Tongue (tissue), 3 donors: ENCODE measurements at places on chromosomes 11 and 22.

DNA sequence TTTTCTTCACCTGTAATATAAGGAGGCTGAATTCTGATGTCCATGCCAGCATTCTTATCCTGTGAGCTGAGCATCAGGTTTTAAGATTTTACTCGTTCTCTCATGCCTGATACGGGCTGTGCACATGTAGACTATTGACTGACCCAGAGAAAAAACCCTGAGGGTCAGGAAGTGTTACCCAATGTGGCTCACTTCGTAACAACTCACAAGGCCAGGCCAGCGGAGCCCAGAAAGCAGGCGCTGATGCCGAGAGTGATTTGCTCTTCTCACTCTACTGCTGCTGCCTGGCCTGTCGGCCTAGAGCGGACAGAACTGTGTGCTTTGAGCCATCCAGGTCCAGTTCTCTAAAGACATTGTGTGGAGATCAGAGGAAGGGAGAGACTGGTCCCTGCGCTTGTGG, 10.8 kb downstream of the THYN1 start:
- no peak for DNase-seq

GRCh38 chr11:67452141-67452952, at the start of gene GPR152:
GPR152 (minus strand) TSS chr11:67452729; CDS start chr11:67452724, 5 bp downstream.
- no peak for DNase-seq

DNA sequence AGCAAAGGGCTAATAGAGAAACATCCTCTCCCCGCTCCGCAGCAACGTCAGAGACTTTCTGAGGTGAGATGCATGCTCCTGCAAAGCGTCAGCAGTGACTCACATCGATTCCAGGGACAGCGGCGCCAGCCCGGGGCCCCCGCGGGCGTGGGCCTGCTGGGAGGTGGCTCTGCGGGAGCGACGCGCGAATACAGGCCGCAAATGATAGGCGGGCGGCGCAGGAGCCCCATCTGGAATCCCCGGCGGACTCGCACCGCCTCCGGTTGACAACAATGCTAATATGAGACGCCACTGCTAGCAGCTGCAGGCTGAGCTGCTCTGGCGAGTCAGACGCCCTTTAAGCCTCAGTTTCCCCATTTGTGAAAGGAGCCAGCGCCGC, 557 bp downstream of the RANGAP1 start:
- DNase-seq = peak; percentile 51

DNA sequence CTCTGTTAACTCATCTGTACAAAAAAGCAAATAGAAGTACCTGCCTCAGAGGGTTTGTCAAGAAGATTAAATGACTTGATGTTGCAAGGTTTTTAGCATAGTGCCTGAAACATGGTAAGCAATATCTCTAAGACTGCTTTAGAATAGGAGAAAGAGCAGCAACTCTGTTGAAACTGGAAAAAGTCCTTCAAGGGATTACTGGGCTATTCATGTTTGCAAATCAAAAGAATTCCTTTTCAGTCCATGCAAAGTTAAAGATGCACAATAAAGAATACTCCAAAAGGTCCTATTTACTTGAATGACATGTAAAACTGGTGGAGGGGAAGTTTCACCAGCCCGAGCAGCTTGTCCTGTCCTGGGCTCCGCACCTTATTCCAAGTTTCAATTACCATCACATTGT, 70.6 kb downstream of the C2CD3 start:
- DNase-seq = peak; percentile 9

DNA sequence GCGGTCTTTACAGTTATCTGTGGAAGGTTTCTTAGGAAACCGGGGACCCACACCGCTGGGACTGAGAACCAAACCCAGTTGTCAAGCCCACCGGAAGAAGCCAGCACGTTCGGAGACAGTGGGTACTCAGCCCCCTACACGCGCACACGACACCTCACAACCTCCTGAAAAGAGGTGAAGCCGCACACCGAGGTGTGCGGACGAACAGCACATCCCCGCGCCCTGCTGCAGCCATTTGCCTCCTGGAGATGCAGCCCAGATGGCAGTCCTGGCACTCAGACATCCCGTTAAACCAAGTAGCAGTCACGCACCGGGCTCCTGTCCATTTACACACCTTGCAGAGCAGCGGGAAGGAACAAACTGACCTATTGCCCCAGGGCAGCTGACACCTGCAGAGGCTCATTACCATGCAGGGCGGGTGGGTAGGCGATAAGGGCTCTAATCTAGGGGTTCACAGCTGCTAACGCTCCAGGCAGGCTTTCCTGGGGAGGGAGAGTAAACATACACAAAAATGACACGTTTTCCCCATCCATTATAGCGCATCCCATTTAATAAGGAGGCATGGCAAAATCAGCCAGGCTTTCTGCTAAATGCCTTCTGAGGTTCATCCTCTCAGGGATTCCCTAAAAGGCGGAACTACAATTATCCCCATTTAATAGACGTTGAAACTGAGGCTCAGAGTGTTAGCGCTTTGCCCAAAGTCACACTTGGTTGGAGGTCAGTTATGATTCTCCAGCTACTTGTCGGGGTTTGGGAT, 864 bp upstream of the EHBP1L1 start:
- DNase-seq = no peak

- no peak for DNase-seq
These were observed 25.5 kb downstream of the DKK3 start for GRCh38 chr11:11982975-11983374.

DNA sequence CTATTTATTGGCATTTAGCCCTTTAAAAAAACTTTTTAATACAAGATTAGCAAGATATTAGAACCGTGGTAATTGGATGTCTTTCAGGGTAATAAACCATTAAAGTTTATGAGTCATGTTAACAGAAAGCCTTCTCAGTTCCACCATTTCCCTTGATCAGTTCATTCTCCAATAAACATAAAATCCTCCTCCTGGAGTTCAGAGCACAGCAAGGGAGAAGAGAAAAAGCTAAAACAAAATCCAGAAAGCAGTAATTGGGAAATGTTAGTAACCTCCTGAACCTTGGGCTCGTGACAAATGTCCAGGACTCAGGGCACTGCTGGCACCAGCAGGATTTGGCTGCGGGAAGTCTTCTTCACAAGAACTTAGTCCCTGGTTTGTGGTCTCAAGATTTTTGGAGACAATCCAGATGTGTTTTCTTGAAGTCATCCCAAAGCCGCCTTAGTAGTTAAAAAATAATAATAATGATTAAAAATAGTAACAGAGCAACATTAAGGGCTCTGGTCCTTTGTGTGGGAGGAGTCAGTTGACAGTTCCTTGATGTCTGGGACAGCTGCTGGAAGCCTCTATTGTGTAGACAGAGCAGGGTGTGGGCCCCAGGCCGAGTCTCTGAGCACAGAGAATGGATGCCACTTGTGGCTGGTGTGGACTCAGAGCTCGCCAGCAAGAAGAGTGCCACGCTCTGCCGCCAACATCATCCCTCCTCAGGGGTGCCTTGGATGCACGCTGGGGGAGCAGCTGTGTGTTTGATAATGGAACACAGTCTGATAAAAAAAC, 43.4 kb upstream of the PITPNB start:
- peak; percentile 90 for DNase-seq

GRCh38 chr11:31690041-31690440, 121.1 kb downstream of the PAX6 start:
- no peak for DNase-seq

- no peak for DNase-seq
These were observed 20.9 kb upstream of the ATXN10 start for GRCh38 chr22:45650721-45651120.

DNA sequence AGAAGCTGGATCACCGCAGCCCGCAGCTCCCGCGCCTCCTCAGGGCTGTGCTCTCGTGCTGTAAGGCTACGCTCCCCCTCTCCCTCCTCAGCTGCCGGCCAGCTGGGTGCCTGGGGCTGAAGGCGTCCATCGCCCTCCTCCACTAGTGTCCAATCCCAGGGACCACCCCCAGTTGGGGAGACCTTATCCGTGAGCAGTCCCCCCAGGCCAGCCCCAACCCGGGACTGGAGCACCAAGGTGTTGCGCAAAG, 1.2 kb downstream of the AP5B1 start:
- no peak for DNase-seq

DNA sequence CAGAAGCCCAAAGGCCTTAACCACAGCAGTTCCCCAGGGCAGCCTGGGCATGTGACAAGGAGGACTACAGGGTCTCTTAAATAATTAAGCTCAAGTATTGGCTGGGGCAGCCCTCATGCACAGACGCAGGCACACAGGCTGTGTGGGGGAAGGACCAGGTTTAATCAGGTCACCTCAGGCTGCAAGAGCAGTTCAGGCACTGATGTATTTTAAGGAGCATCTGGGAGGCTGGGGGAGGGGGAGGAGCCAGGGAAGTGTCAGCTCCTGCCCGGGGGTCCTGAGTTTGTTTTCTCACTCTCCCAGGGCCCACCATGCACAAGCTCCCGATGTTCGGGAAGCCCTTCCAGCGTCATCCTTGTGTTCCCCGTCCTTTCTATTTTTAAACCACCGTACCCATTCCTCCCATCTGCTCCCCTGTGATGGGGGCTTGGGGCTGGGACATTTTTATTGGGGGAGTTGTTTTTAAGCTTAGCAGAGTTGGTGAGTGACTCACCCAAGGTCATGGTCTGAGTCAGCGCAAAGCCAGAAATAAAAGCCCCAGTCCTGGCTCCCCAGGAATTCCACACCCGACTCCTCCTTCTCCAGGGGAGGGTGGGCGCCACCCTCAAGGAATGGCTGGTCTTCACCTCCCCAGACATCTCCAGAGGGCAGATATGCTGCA, 2.4 kb downstream of the CSDC2 start:
- no peak for DNase-seq

DNA sequence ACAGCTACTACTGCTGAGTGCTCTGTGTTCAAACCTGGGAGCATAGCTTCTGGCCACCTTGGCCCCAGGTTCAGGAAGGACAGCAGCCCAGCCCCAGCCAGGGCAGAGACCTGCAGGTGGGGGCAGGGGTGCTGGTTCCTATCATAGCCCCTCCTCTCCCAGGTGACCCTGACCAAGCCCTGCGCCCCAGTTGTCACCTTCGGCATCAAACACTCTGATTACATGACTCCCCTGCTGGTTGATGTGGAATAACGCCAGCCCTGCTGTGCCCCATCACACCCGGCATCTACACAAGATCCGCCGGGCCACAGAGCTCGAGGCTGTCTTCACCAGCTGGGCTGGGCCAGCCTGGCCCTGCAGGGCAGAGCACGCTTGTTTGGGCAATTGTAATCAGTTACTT, 6.9 kb downstream of the SCGB1C1 start:
- no peak for DNase-seq
